ENCODE measurements at places on chromosomes 1 and 21.
A peak's percentile ranks its signal among the peaks of the same experiment; 100 is the strongest.

DNA sequence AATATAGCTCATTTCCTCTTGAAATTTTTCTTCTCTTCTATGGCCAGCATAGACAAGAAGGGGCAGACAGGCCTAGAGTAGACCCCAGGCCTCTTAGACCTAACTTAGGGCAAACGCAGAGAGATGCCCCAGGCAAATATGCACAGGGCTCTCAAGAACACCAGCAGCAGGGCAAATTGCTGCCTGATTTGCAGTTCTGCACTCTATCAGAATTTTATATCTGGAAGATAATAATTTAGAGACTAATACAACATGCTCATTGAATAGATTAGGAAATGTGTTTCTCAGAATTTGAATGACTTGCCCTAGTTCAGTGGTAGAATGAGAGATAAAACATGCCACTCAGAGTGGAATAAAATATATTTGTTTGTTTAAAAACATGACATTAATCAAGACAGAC is 200.4 kb upstream of the ADGRL2 start:
- no peaks in the 10 kb centered on the region for H3K27me3 ChIP-seq
- DNase-seq = no peak
- H3K36me3 ChIP-seq = no peaks in the 10 kb centered on the region
- no peak overlapping the region for H3K27ac ChIP-seq

GRCh38 chr1:211928290-211928801 is 97.8 kb upstream of the LPGAT1 start:
- H3K27ac ChIP-seq = 0 out of 2 replicates have a peak overlapping the region, but pooled peaks have one; percentile 10
- H3K4me3 ChIP-seq = no peak overlapping the region
- peaks cover 2% of the 10 kb centered on the region for H3K4me1 ChIP-seq
- DNase-seq = no peak
- H3K27me3 ChIP-seq = no peaks in the 10 kb centered on the region
- no peaks in the 10 kb centered on the region for H3K36me3 ChIP-seq

DNA sequence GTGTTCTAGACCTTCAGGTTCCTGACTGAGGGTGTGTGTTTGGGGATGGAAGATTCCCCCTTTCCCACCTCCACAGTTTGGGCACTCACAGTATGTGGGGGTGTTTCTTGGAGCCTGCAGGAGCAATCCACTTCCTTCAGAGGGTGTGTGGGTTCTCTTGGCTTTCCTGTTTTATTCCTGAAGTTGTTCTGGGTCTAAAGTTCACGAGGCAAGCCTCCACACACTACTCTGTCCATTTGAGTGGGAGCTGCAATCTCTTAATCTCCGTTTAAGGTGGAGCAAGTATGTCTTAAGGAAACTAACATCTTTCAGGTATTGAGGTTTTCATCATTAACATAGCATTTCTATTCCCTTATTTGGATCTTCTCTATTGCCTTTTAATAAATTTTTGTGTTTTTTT is 141.8 kb downstream of the TENT5C start:
- H3K27ac ChIP-seq = no peak overlapping the region
- H3K36me3 ChIP-seq = no peaks in the 10 kb centered on the region

DNA sequence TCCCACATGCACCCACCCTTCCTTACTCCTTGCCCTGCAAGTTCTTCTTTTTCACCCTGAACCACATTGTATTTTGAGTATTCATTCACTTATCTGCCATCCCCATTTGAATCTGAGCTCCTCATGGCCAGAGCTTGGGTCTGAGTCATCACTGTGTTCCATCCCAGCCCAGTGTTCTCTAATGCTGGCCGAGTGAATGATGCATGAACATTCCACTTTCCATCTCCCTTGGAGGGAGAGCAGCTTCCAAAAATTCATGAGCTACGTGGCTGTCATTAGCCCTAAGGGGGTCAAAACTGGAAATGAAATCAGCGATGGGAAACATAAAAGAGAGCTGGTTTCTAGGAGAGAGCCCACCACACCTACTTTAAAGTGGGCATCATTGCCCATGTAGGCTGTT is 187.0 kb upstream of the USP24 start:
- no peaks in the 10 kb centered on the region for H3K27me3 ChIP-seq
- H3K27ac ChIP-seq = no peak overlapping the region
- H3K4me3 ChIP-seq = no peak overlapping the region

- H3K4me1 ChIP-seq = no peaks in the 10 kb centered on the region
- no peak overlapping the region for H3K27ac ChIP-seq
- no peak overlapping the region for H3K4me3 ChIP-seq
- H3K27me3 ChIP-seq = peaks cover 3% of the 10 kb centered on the region
- no peak for DNase-seq
These were observed 75.2 kb downstream of the PAX7 start for GRCh38 chr1:18705811-18706210.

- no peak overlapping the region for H3K27ac ChIP-seq
- no peaks in the 10 kb centered on the region for H3K27me3 ChIP-seq
- H3K4me3 ChIP-seq = no peak overlapping the region
- no peaks in the 10 kb centered on the region for H3K36me3 ChIP-seq
These were observed 225.7 kb upstream of the AJAP1 start for GRCh38 chr1:4428711-4429110.

DNA sequence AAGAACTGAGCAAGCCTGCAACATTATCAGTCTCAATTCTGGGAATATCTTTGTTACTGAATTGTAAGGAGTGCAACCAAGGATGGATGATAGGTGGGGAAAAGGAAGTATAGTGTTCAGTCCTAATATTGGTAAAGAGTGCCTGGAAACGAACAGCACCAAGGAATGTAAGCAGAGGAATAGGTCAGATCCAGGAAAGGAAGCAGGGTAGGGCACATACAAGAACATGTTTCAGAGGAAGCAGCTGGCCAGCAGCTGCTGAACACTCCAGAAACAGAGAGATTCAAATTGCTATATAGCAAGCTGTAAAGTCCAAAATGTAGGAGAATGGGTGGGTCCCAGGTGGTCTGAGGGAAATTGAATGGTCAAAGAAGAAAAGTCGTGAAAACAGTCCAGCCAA is 37.9 kb downstream of the CRB1 start:
- no peaks in the 10 kb centered on the region for H3K36me3 ChIP-seq
- no peaks in the 10 kb centered on the region for H3K27me3 ChIP-seq
- no peaks in the 10 kb centered on the region for H3K4me1 ChIP-seq
- DNase-seq = no peak
